ENCODE measurements at places on chromosomes 1 and 21. TPM values are rescaled to one million over a fixed set of nuclear protein-coding genes. Genes with fewer than 3 reads are reported as not detected.

DNA sequence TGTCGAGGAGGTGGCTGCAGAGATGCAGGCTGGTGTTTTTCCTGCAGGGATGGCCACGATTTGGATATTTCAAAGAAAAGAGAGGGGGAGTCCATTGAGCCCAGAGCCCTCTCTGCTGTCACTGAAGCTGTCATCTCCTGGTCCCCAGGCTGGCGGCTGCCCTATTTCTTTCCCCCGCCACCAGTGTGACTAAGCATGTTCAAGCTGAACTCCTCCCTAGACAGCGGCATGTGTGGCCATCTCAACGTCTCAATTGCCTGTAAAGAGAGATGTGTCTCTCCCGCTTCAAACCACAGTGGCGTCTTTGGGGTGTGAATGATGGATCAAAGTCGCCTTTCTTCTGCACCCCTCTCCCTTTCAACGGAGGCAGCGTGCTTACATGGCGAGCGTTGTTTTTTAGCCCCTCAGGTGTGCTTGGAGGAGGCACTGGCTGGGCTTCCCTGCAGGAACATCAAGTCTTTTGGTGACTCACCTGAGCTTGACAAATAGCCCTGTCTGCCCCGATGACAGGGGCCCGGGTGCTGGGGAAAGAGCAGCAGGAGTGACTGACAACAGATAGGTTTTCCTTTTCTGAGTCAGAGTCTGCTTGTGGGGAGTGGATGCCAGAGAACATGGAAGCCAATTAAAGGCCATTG, 346.4 kb upstream of the AJAP1 start:
- H3K27ac ChIP-seq = no peak overlapping the region
- no peaks in the 10 kb centered on the region for H3K27me3 ChIP-seq
- H3K4me1 ChIP-seq = no peaks in the 10 kb centered on the region
- H3K4me3 ChIP-seq = no peak overlapping the region
- no peak for DNase-seq

DNA sequence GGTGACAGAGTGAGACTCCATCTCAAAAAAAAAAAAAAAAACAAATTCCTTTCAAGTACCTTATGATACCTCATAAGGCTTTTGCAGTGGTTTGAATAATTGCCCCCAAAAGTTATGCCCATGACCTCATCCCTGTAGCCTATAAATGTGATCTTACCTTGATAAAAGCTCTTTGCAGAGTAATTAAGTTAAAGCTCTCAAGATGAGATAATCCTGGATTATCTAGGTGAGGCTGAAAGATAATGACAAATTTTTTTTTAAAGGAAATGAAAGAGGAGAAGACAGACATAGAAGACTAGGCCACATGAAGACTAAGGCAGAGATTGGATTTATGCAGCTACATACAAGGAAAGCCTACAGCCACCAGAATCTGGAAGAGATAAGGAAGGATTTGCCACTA, 20.7 kb upstream of the EDEM3 start:
- no peak overlapping the region for H3K27ac ChIP-seq
- H3K4me1 ChIP-seq = no peaks in the 10 kb centered on the region
- no peak for DNase-seq
- no peaks in the 10 kb centered on the region for H3K27me3 ChIP-seq
- no peak overlapping the region for H3K4me3 ChIP-seq
- H3K36me3 ChIP-seq = no peaks in the 10 kb centered on the region

- no peak for DNase-seq
- H3K27me3 ChIP-seq = no peaks in the 10 kb centered on the region
- no peaks in the 10 kb centered on the region for H3K36me3 ChIP-seq
- H3K4me1 ChIP-seq = no peaks in the 10 kb centered on the region
- no peak overlapping the region for H3K4me3 ChIP-seq
- no peak overlapping the region for H3K27ac ChIP-seq
Observed at GRCh38 chr1:60620087-60620486, 462.3 kb upstream of the NFIA start.

DNA sequence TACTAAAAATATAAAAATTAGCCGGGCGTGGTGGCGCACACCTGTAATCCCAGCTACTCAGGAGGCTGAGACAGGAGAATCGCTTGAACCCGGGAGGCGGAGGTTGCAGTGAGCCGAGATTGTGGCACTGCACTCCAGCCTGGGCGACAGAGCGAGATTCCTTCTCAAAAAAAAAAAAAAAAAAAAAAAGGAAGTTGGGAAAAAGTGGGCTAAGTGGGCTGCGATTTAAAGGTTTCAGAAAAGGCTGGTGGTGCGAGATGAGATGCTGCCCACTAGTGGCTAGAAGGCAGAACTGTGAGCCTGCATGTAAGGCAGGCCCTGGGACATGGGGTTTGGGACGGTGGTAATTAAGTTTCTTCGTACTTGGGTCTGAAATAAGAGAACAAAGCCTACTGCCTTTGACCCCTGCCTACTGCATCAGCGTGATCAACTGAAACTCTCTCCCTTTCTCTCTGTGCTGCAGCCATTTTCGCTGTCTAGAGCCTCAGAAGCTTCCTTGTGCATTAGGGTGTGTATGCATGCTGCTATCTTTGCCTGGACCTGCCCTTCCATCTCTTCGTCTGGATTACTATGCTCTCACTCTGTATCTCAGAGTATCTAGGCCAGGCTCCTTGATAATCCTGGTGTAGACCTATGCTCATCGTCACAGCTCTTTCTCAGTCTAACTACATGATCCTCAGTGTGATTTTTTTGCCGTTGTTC, 12.4 kb downstream of the FMOD start:
- H3K27me3 ChIP-seq = peaks cover 7% of the 10 kb centered on the region
- H3K36me3 ChIP-seq = no peaks in the 10 kb centered on the region
- H3K4me3 ChIP-seq = no peak overlapping the region
- peaks cover 6% of the 10 kb centered on the region for H3K4me1 ChIP-seq
- H3K27ac ChIP-seq = no peak overlapping the region

DNA sequence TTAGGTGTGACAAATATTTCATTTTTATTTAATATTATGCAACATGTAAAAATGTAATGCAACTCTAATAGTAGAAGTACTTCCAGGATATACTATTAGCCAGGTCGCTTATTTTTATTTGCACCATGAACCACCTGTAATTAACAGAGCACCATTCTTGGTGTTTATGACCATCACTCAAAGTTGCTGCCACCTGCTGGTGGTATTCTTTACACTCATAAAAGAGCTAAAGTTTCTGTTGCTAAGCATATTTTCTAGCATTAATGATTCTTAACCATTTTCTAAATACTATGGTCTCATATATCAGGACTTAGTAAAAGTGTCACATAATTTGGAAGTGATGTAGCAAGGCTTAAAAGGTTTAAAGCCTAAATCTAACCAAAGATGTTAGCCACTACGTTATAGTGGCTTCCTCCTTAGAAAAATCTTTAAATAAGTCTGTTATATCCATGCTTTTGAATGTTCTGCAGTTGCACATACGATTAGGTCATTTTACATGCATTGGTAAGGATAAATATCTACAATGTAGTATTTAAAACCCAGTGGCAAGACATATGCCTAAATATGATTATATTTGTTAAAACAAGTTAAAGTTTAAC, 244.5 kb downstream of the NEGR1 start:
- H3K27ac ChIP-seq = no peak overlapping the region
- no peak for DNase-seq
- no peaks in the 10 kb centered on the region for H3K36me3 ChIP-seq
- no peak overlapping the region for H3K4me3 ChIP-seq
- no peaks in the 10 kb centered on the region for H3K27me3 ChIP-seq

DNA sequence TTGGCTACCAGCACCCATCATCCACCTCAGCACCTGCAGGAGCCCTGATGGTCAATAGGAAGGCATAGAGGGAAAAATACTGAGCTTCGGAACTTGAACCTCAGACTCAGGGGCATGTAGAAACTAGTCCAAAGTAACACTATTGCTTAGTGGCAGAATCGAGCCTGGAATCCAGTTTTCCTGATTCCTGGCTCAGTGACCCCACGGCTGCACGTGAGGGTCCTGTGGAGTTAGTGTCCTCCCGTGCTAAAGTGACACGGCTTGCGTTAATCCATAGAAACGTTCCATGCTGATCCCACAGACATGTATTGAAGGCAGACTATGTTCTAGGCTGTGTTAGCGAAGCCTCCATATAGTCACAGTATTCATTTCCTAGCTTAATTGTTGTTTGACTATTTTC, 747.0 kb upstream of the TPTE start:
- no peaks in the 10 kb centered on the region for H3K36me3 ChIP-seq
- no peak for DNase-seq
- H3K4me3 ChIP-seq = no peak overlapping the region
- no peaks in the 10 kb centered on the region for H3K27me3 ChIP-seq

DNA sequence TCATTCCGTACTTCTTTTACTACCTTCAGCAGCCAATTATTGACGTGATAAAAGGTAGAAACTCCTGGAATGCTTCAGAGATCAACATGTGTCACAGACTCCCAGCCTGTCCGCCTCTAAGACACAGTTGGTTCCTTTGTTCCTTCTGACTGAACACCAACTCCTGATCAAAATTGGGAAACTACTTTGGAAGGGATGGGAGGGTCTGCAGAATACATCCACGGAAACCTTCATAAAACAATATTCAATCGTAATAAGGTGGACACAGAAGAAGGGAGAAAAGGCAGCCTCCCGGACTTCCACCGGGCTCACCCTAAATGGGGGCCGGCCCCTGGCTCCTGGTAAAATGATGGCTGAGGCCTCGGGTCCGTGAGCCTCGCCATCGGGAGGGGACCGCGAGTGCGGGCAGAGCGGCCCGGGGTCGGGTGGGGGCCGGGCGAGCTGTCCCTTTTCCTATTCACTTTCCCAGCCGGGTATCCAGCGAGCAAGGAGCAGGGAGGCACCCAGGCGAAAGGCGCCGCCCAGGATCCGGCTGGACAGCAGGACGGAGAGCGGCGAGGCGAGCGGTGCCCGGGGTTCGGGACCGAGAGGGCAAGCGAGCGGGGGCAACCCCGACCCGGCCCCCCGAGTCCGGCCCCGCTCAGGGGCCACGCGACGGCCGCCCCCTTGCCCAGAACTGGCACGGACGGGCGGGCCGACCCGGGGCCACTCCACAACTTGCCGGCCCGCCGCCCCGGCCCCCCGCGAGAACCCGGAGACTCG, 805 bp downstream of the NRIP1 start:
- peak overlapping the region; percentile 73 for H3K27ac ChIP-seq
- H3K4me1 ChIP-seq = peaks cover 10% of the 10 kb centered on the region
- H3K4me3 ChIP-seq = peak overlapping the region; percentile 68
- no peaks in the 10 kb centered on the region for H3K27me3 ChIP-seq
- DNase-seq = peak; percentile 21
- no peaks in the 10 kb centered on the region for H3K36me3 ChIP-seq

DNA sequence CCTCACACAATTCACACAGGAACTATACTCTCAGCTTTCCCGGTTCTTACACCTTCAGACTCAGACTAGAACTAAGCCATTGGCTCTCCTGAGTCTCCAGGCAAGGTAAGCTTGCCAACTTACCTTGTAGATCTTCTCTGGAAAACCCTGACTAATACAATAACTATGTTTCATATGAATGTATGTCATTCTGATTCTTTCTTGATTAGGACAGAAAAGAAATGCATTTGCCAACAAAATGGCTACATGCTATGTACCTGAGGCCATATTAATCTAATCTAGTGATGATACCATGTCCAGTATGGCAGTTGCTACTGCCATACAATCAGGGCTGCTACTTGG, 9.8 kb upstream of the ZSWIM5 start:
- H3K4me1 ChIP-seq = no peaks in the 10 kb centered on the region
- H3K4me3 ChIP-seq = no peak overlapping the region
- no peak overlapping the region for H3K27ac ChIP-seq
- no peaks in the 10 kb centered on the region for H3K36me3 ChIP-seq

GRCh38 chr21:18545908-18546307, 142.3 kb upstream of the TMPRSS15 start:
- H3K36me3 ChIP-seq = no peaks in the 10 kb centered on the region
- no peak for DNase-seq
- no peaks in the 10 kb centered on the region for H3K4me1 ChIP-seq
- H3K27ac ChIP-seq = no peak overlapping the region
- no peaks in the 10 kb centered on the region for H3K27me3 ChIP-seq

DNA sequence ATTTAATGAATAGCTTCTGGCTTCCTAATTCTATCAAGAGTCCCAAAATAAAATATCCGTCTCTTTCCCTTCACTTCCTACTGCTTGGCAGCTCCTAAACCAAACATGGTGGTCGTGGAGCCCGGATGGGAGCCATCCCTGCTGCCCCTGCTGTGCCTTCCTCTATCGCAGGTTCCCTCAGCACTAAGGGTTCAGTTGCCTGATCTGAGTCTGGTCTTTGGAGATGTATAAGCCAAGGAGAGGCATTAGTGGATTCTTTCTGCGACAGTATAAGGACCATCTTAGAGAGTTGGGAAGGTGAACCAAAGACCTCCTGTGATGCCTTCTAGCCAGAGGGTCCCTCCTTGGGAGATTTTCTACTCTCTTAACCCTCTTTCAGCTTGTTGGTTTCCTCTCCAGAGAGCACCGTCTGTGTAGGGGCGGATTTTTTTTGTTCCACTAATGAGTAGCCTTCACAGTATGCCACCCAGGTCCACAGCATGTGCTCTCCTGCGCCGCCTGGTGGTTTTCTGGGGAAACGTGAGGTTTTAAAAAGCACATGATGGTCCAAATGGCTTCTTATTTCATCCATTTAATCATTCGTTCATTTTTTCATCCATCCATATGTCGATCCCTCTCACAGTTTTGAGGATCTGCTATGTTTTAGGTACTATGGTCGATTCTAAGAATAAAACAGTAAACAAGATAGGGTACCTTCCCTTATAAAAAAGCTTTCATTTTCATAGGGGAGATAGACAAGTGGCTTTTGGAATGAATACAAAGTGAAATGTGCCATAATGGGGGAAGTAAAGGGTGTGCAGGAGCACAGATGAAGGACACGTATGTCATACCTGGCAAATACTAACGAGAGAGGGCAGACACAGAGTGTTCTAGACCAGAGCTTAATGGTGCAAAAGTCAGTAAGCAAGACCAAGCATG, 71.0 kb downstream of the NFASC start:
- no peaks in the 10 kb centered on the region for H3K4me1 ChIP-seq
- no peaks in the 10 kb centered on the region for H3K36me3 ChIP-seq
- H3K27me3 ChIP-seq = no peaks in the 10 kb centered on the region
- no peak overlapping the region for H3K27ac ChIP-seq
- DNase-seq = peak; percentile 29
- H3K4me3 ChIP-seq = no peak overlapping the region

DNA sequence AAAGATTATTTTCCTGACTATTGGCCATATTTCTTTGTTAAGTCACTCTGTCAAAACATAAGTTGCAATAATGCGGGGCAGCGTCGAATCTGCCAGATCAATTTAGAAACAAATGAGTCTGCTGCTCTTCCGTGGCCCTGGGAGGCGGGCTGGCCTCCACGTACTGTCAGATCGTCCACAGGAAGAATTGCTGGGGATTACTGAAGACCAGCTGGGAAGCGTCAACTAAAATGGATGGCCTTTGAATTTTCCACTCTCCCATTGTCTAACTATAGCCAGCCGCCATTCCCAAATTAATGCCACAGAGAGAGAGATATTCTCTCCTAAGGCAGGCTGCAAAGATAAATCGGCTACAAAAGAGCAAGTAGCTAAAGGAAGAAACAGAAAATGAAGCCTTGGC, 560.2 kb downstream of the SMYD3 start:
- no peaks in the 10 kb centered on the region for H3K27me3 ChIP-seq
- H3K4me3 ChIP-seq = no peak overlapping the region
- no peak for DNase-seq
- H3K36me3 ChIP-seq = no peaks in the 10 kb centered on the region
- H3K4me1 ChIP-seq = no peaks in the 10 kb centered on the region

GRCh38 chr21:16302851-16303282, 573.1 kb downstream of the USP25 start:
- H3K27me3 ChIP-seq = no peaks in the 10 kb centered on the region
- H3K4me3 ChIP-seq = no peak overlapping the region
- H3K27ac ChIP-seq = no peak overlapping the region
- H3K4me1 ChIP-seq = no peaks in the 10 kb centered on the region
- no peaks in the 10 kb centered on the region for H3K36me3 ChIP-seq

Gene CD1C
- 1.2 TPM for total RNA-seq

Gene EFCAB7
- 5.4 TPM for total RNA-seq

Gene SLC44A5
- not detected for total RNA-seq

Gene CHIT1
- total RNA-seq = 2.2 TPM

Gene MFSD2A
- total RNA-seq = 4.4 TPM
